Activated naive CD4-positive, alpha-beta T cell treated with Interleukin-2 at 50 U/mL for 16 hours (primary cell): ENCODE measurements at places on chromosomes 2 and 18.

GRCh38 chr2:121019071-121019470 is 265.9 kb downstream of the TFCP2L1 start:
- no peak for DNase-seq

GRCh38 chr2:59594671-59595222 is 958.7 kb downstream of the BCL11A start:
- no peak for DNase-seq

GRCh38 chr2:233428008-233428407 is 73.7 kb downstream of the DGKD start:
- no peak for DNase-seq

DNA sequence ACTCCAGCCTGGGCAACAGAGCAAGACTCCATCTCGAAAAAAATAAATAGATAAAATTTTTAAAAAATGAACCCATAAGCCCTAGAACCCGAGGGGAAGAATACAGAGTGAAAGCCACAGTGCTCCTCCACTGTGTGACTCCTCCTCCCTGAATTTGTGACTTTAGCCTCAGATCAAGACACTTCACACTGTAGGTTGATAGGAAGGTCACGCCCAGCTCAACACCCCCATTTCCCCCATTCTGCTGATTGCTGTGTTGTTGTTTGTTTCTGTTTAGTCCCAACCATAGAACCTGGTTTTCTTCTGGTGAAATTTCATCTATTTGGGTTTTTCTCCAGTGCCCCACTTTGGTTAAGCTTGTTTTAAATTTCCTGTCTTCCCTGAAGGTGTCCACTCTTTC is 102.2 kb downstream of the VIT start:
- no peak for DNase-seq

DNA sequence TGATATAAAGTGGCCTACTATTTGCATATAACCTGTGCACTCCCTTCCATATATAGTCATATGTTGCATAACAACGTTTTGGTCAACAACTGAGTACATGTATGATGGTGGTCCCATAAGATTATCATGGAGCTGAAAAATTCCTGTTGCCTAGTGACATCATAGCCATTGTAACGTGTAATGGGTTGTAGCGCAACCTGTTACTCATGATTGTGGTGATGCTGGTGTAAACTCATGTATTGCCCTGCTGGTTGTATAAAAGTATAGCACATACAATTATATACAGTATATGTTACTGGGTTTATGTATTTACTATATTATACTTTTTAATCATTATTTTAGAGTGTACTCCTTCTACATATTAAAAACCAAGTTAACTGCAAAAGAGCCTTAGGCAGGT is 144.8 kb upstream of the IL1R2 start:
- DNase-seq: no peak
